ENCODE measurements at places on chromosomes 13 and 19.

DNA sequence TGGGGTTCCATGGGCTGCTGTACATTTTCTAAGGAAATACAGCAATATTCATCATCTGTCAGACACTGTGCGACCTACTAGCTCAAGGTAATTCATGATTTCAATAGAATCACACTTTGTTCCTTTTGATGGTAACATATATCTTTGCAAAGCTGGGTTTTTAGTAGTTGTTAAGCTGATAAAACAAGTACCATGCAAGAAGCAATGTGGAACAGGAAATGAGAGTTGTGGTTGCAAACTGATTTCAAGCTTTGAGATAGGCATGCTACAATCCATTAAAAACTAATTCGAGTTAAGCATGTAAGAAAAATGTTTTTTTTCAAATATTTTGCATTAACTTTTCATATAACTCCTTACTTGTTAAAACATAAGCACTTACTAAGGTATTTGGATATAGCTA lies 6.8 kb upstream of the MBNL2 start:
- DNase-seq = no peak

DNA sequence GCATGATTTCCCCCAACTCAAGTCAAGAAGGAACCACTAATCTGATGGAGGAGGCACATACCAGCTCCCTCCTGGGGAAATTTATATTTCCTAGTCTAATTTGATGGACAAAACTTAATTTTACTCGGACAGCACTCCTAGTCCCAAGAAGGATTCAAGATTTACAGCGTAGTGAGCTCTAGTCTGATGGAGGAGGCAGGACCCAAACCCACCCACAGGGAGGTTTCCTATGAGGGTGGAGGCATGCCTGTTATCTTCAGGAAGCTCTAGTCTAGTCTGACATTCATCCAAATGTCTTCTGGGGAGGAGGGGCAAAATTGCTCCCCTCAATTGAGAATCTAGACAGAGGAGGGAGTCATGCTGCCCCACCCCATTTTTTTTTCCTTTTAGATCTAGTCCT lies 10.4 kb upstream of the BCL3 start:
- DNase-seq = no peak

DNA sequence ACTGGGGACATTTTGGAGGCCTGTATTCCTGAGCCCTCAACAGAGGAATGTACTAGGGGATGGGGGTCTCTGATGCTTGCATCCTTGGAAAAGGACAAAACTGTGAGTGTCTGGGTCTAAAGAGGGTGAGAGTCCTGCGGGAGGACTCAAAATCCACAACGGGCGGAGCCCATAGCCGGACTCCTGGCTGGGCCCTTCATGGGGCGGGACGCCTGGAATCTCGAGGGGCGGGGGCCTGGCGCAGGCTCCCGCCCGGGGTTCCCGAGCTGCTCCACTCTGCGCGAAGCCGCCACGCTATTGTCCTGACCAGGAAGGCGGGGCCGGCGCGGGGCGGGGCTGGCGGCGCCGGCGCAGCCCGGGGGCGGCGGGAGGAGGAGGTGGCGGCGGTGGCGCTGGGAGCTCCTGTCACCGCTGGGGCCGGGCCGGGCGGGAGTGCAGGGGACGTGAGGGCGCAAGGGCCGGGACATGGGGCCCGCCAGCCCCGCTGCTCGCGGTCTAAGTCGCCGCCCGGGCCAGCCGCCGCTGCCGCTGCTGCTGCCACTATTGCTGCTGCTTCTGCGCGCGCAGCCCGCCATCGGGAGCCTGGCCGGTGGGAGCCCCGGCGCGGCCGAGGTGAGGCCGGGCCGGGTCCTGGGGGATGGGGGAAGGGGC lies at the start of gene APLP1:
Gene APLP1 (plus strand): TSS at position 403 of the 651 bp plus-strand sequence. CDS start 63 bp downstream, at position 466.
- peak; percentile 86 for DNase-seq

GRCh38 chr19:581399-582111 lies 8.1 kb upstream of the HCN2 start:
- no peak for DNase-seq

DNA sequence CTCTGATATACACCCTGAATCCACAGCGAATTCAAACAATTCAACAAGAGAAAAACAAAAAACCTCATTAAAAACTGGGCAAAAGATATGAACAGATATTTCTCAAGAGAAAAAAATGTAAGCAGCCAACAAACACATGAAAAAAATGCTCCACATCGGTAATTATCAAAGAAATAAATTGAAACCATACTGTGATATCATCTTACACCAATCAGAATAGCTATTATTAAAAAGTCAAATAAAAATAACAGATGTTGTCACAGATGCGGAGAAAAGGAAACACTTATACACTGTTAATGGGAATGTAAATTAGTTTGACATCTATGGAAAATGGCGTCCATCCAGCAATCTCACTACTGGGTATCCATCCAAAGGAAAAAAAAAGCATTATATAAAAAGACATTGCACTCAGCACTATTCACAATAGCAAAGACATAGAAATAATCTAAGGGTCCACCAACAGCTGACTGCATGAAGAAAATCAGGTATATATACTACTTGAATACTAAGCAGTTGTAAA lies 1495.0 kb upstream of the PCDH20 start:
- no peak for DNase-seq

DNA sequence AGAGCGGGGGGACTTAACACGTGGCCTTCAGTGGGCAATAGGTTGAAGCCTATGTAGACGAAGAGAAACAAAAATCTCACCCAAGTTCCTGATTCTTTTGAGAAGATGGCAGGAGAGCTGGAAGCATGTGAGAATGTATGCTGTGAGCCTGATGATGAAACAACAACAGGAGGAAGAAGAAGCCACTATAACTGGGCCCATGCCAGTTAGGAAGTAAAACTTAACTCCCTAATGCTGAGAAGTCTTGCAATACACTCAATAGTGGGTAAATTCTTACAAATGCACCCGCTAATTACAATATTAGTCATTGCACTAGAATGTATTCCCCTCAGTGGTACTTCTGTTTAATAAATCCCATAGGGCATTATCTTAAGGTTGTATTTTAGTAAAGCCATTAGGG lies 9.1 kb downstream of the PCDH17 start:
- DNase-seq = no peak

Data from upper lobe of right lung (tissue), 1 donor.